NCI-H1694 (cell line): ENCODE measurements at places on chromosomes 2 and 18.

GRCh38 chr2:25366629-25367028 lies 24.9 kb upstream of the DNMT3A start:
- DNase-seq = no peak

GRCh38 chr2:109396202-109397180 lies 217.3 kb downstream of the SEPTIN10 start:
- no peak for DNase-seq

- DNase-seq = no peak
These were observed 133.7 kb downstream of the RHBDD1 start for GRCh38 chr2:226969417-226970080.

DNA sequence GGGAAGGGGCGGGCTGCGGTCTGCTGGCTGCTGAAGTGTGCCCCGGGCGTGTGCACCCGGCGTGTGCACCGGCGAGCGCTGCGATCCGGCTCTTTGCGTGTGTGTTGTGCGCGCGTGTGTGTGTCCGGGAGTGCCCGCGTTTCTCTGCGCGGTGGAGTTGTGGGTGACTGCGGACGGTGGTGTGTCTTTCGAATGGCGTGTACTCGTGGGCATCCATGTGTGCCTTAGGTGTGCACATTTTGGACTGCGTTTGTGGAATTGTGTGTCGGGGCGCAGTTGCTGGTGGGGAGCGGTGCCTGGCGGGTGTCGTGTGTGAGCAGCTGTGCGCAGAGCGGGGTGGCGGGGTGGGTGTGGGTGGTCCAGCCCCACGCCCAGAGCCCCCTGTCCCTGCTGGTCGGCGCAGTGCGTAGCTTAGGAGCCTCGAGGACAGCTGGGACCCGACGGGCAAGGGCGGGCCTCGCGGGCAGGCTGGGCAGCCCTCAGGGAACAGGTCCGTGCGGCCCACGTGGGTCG lies 533 bp downstream of the HPCAL1 start:
- no peak for DNase-seq

GRCh38 chr2:171432969-171433762 lies 624 bp downstream of the METTL8 start:
- DNase-seq = no peak

DNA sequence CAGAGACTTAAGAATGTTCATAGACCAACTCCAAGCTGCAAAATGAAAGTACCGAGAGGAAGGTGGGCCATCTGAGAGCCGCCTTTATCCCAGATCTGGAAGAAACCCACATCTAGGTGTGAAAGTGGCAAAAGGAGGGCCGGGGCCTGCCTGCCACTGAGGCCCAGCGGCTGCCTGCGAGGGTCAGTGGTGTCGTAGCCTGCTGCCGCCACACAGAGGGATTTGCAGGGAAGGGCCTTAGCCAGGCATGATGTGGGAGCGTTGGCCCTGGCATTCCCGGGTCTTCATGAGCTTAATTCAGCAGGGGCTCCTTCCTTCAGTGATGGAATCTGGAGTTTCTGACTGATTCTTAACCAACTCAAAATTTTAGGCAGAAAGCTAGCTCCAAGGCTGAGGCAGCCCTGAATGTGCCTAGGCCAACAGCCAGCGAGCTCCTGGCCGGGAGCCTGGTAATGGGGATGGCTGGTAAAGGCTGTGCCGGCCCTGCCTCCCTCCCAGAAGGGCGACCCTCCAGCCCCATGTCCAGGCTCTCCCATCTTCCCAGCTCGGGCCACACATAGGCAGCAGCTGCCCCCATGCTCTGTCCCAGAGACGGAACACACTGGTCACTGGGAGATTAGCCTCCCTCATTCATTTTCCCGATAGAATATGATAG lies 230.1 kb downstream of the AGAP1 start:
- no peak for DNase-seq

GRCh38 chr2:141557329-141558095 lies 573.3 kb downstream of the LRP1B start:
- DNase-seq = no peak

- DNase-seq = no peak
These were observed 866.9 kb upstream of the LRRTM1 start for GRCh38 chr2:81171447-81171846.

DNA sequence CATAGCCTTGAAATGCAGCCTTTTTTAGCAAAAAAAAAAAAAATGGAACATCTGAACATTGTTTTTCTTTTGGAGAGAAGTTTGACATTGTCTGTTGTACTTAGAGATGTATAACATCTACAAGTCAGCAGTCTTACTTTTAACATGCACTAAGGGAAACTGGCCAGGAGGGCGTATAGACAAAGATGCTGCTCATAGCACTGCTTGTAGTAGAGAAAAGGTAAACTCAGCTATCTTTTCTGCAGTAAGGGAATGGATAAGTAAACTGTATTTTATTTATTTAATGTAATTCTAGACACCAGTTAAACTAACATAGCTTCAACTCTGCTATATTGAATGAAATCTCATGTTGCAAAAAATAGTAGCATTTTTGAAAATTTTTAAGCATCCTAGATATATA lies 489.6 kb downstream of the PTPRM start:
- no peak for DNase-seq

DNA sequence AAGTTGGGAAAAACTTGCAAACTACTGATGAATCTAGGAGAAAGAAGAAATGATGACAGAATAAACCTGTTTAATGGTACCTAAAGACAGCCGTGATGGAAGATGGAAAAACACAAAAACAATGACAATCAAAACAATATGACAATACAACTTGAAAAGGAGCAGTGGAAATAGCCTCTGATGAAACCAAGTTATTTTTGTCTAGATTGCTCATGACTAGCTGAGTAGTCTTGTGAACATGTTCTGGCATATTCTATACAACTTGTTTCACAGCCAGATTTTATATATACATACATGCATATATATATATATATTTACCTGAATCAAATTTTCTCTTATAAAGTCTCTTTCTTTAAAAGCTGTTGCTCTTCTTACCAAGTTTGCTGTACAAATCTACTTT lies 439.1 kb downstream of the TGIF1 start:
- DNase-seq = no peak

DNA sequence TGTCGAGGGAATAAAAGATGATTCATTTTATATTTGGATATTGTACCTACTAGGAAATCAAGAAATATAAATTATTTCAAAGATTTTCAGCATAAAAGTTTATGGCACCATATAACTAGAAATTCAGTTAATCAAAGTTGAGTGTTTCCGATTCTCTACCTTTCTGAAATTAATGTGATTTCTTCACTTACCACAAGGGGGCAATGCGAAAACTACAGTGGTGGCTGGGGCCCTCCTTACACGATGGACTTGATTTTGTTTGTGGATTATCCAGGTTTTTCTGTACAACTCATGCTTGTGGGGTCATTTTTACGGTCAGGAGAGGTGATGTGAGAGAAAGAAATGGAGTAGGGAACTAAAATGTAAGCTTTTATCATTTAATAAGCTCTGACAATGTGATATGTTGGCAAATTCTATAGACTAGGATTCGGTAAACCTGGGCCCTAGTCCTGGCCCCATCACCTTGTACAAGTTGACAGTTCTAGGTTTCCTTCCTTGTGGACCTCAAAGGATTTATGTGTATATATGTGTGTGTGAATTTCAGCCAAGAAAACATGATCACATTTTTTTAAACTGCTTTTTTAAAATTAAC lies 47.6 kb downstream of the G6PC2 start:
- DNase-seq = no peak

DNA sequence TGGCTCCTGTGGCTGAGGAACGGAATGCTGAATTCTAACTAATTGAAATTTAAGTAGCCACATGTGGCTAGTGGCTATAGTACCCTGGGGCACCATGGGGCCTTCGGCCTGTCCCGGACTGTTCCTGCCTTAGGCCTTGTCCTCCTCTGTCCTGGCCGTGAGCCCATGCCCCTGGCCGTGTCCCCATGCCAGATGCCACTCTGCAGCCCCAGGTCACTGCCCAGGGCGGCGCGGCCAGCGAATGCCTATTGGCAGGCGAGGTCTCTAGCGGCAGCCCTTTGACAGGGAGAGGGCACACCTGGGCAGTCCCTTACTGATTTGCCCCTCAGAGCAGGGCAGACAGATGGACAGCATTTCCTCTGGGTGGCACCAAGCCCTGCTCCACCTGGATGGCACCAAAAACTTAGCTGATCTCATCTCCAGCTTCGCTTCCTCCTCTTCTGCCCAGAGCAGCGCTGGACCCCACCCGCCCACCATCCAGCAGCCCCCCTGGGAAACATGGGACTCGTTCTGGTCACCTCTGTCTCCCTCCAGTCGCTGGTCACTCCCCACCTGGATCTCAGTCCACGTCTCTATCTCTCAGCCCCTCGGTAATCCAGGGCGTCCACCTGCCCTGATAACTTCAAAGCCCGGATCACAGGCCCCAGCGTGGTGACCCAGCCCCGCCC lies 1.1 kb upstream of the DGKD start:
- no peak for DNase-seq

GRCh38 chr2:45962177-45962921 lies 310.9 kb downstream of the PRKCE start:
- peak; percentile 67 for DNase-seq

DNA sequence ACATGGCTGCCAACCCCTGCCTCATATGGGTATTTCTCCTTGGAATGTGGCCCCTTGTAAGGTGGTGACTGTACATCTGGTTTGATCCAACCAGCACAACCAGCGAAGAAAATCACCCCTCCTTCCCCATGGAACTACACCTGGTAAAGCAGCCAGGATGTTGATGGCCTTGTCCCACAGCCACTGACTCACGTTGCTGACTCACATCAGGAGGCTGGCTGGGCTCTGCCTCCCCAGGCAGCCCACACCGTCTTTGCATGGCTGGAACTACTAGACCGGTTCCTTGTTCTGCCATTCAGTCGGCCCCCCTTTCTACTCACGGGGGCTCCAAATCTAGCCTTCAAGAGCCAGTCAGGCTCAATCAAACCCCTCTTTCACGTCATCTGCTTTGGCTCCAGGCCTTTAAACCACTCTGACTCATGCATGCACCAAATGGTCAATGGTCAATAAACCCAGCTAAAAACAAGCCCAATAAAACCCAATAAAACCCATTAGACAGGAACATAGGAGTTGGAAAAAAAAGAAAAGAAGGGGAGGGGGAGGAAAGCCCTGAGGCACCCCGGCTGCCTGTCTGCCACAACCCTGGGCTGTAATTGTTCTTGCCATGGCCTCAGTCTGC lies 114.8 kb downstream of the PLB1 start:
- DNase-seq = no peak

DNA sequence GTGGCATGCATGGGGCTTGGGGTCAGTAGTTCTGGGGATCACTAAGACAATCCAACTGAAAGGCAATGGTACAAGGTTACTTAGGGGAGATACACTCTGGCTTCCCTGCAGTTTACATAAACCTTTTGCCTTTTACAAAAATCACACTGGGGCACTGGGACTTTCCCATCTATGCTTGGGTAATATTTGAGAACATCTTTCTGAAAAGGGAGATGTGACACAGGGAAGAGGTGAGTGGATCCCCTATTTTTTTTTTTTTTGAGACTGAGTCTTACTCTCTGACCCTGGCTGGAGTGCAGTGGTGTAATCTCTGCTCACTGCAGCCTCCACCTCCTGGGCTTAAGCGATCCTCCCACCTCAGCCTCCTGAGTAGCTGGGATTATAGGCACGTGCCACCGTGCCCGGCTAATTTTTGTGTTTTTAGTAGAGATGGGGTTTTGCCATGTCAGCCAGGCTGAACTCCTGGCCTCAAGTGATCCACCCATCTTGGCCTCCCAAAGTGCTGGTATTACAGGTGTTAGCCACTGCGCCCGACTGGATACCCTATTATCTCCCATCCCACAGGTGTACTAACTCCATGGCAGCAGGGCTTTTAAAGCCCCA lies 82.8 kb upstream of the DNMT3A start:
- DNase-seq = no peak

DNA sequence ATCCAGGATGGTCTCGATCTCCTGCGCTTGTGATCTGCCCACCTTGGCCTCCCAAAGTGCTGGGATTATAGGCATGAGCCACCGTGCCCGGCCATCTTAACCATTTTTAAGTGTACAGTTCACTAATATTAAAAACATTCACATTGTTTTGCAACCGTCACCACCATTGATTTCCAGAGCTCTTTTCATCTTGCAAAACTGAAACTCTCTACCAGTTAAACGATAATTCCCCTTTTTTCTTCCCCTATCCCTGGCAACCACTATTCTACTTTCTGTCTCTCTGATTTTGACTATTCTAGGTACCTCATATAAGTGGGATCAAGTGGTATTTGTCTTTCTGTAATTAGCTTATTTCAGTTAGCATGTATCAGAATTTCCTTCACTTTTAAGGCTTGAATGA lies 16.8 kb upstream of the NEUROD1 start:
- no peak for DNase-seq
